ENCODE measurements at places on chromosomes 7 and 10.

DNA sequence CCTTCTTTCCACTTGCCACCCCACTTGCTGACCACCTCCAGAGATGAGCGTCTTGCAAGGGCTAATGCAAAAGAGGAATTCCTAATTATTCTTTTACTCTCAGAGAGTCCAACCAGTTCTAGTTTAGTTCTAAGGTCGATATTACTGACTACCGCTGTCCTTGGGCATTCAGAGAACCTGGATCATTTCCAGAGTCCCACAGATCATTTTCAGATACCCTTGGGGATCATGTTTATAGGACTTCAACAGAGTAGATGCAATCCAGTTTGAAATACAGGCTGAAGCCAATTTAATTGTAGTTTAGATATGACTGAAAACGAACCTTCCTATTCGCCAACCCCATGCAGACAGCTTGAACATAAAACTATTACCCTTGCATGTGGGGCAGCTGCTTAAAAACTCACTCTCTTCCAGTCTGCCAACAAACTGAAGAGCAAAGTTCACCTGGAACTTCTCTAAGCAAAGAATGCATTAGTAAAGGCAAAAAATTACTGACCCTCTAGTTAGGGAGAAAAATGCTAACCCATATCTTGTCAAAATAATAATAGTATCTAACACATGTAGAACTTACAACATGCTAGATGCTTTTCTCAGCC lies 22.4 kb downstream of the CFAP69 start:
- DNase-seq, result no peak

- peak; percentile 4 for DNase-seq
These were observed 20.8 kb upstream of the RAB18 start for GRCh38 chr10:27482984-27483956.

- peak; percentile 65 for DNase-seq
These were observed 209.1 kb downstream of the CCSER2 start for GRCh38 chr10:84537447-84537931.

- peak; percentile 93 for DNase-seq
These were observed 59.4 kb downstream of the USP6NL start for GRCh38 chr10:11551916-11552602.

DNA sequence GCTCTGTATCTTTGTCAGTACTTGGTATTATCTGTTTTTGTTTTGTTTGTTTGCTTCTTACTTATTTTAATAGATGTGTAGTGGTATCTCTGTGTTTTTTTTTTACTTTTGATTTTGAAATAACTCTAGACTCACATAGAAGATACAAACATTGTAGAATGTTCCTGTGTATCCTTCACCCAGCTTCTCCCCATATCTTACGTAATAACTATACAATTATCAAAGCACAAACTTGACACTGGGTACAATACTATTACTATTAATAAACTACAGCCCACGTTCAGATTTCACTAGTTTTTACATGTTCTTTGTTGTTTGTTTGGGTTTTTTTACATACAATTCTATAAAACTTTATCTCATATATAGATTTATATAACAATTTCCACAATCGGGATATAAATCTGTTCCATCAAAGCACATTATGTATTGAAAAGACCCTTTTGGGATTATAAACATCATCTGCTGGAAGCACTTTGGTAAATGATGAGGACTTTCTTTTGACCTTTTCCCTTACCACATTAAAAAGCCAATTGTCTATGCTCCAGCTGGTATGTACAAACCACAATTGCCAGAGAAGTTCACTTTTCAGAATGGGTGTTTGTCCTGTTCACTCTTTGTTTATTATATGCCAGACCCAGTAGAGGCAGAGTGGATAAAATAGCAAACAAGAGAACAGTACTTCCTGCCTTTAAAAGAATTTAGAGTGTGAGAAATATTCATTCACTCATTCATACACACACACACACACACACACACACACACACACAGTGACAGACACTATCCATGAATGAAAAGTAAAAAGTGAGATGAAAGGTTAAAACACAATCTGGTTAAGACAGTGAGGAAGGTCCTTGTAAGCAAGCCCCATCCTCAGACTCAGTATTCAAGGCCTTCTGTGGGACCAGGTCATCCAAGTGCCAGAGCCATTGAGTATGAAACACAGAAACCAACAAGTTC lies 113.0 kb downstream of the SGMS1 start:
- DNase-seq, result peak; percentile 18

GRCh38 chr7:51045319-51046102 lies 262.8 kb upstream of the GRB10 start:
- DNase-seq, result peak; percentile 91

GRCh38 chr7:42931447-42931833 lies 534 bp downstream of the PSMA2 start:
- DNase-seq, result no peak

DNA sequence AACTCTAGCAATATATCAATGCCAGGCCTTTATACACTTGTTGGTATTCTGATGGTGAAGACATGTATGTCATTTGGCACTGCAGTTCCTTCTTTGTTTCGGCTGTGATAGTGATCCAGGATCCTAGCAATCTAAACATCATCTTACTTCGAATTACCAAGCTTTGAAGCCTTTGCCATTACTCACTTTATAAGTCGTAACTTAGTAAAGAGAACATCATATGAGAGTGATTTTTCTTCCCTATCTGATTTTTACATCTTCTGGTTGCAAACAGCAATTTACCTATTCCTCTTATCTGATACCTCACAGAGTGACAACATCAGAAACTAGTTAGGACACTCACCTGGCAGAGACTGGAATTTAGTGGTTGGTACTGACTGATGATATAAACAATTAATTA lies 7.6 kb upstream of the BPGM start:
- no peak for DNase-seq

DNA sequence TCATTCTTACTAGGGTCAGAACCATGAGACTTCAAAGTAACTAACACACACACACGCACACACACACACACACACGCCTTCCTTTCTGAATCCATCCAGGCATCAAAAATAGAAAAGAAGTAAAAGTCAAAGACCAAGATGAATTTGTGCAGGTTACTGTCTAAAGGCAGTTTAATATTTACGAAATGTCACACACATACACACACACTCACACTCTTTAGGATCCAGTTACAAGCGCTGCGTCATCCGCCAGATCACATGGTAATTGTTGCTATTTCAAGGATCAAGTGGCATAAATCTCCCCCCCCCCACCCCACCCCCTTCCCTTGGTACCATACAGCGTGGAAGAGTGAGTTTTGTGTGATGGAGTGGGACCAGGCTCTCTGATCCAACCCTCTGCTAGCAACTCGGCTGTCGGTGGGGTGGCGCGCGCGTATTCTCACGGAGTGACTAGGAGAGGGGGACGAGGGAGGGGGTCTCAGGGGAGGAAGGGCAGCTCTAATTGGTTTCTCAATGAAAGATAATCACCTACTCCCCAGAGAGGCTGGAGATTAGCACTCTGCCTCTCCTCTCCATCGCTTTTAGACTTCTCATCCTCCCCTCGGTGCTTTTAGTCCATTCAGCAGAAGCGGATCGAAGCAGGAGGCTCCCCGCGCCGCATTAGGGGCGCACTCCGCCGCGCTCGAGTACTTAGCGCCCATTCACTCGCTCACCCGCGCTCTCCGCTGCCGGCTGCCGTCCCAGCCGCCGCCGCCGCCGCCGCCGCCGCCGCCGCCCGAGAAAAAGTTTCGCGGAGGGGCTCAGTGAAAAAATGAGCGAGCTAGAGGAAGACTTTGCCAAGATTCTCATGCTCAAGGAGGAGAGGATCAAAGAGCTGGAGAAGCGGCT lies 83.5 kb upstream of the PRKG1 start:
- peak; percentile 73 for DNase-seq

DNA sequence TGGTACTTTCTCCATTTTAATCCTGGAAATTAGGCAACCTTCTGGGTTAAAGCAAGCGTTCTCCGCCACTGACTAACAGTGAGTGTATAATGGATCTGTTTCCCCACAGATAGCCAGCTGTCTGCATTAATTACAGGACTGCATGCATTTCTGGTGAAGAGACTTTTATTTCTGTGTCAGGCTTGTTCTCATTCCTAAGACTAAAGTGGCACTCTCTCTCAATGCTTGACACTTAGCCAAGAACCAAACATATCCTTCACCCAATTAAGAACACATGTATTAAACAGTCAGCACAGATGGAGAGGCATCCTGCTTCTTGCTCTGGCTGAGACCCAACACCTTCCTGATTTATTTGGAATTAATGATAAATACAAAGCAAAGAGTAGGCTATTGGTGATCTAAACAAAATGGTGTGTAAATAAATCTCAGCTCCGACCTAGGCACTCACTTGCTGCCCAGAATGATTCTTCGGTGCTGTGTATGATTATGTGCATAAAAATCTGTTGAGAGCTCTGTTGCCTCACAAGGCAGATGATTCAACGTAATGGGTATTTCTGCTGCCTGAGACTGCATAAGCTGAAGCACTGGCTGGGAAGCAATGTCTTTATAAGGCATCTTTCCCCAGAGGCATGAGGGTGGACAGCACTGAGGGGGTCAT lies 16.8 kb downstream of the CALU start:
- peak; percentile 87 for DNase-seq

DNA sequence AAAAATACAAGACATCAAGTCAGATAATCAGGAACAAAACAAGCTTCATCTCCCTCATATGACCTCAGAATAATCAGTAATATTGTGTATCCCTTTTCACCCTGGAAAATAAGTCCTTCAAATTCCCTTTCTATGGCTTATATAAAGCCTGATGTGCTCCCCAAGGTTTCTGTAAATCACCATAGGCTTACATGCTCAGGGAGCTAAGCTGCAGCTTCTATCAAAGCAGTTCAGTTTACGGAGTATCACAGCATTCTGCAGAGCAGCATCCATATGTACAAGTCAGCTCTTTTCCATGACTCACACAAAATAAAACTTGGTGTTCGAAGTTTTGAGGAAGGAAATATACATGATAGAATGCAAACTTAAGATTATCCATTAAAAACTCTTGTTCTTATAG lies 225.6 kb downstream of the LRRTM3 start:
- no peak for DNase-seq

DNA sequence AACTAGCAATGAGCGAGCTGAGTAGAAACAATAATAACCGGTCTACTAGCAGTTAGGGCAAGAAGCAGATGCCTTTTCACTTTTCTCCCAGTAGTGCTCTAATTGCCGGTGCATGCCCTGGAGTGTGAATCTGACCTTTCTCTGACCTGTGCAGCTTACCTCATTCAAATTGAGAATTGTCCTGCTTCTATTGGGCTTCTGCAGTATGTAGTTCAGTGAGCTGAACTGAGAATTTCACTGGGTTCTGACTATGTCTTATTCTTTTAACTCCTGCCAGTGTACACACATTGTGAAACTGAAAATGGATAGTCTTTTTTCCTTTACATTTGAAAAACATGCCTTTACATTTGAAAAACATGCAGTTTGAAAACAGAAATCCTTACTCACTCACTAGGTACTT lies 157.9 kb upstream of the GRM3 start:
- DNase-seq, result no peak

DNA sequence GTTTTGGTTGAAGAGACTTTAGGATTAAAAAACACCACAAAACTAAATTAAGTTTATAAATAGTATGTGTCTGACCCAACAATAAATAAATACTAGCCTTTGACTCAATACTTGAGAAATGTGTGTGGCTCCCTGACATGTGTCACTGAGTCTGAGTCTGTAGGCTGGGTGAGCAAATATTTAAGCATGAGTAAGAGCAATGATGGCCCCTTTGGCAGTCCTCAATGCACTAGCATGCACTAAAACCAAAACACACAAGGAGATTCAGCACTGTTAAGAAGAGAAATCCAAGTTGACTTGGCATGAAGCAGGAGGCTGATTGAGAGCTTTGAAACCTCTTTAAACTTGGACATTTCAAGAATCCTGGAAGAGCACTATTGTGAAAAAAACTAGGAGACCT lies 37.1 kb downstream of the CCDC71L start:
- peak; percentile 59 for DNase-seq

DNA sequence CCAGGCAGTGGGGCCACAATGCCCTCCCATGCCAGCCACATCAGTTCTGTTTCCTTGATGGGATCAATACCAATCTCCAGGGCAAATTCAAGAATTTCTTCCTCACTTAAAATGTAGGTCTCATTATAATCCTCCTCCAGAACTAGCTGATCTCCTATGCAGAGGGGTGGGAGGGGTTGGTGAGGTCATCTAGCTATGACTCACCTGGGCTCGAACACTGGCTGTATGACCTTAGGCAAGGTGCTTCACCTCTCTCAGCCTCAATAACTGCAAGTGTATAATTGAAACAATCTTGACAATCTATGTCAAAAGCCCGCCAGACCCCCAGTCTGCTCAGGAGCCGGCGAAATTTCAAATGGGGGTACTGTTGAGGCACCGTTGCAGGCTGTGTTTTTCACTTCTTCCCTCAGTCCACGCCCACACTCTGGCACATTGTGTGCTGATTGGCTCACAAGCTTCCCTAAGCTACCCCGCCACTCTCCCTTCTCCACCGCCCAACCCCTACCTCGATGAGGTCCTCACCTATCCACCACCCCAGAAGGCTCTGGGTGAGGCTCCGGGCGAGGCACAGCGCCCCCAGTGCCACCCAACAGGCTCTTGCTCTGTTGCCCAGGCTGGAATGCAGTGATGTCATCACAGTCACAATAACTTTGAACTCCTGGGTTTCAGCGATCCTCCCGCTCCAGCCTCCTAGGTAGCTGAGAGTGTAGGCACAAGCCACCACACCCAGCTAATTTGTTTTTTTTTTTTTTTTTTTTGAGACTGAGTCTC lies 70.5 kb downstream of the ZNF22 start:
- DNase-seq, result no peak

DNA sequence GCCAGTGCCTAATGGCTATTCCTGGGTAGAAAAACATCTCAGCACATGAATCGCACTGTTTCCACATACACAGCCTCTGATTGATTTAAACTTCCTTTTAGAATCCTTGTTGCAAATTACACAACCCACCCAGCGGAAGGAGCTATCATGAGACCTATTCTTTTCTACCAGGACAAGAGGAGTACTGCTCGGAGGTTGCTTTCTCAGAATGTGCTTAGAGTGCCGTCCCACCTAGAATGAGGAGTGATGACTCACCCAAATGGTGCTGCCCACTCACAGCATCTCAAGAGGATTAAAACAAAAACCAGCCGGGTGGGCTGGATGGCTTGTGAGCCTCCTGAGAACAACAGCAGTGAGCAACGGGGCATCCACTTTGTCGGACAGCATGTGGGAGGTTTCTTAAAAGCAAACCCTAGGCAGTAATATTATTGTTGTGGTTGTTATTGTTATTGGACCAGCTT lies 128.9 kb downstream of the DGKI start:
- DNase-seq, result peak; percentile 84

- DNase-seq, result no peak
These were observed 1.3 kb upstream of the ZCCHC24 start for GRCh38 chr10:79446758-79447084.

DNA sequence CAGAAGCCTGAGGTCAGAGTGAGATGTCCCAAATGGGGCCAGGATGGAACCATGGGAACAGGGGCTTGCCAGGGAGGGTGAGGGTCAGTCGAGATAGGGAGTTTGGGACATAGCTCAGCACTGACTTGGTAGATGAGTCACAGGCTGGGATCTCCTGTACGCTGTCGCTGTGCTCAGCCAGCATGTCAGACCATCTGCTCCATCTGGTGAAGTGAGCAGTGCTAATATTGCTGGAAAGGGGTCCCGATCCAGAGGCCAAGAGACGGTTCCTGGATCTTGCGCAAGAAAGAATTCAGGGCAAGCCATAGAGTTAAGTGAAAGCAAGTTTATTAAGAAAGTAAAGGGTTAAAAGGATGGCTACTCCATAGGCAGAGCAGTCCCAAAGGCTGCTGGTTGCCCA lies 505.6 kb downstream of the GALNT17 start:
- peak; percentile 66 for DNase-seq

GRCh38 chr10:99435986-99436638 lies 5.7 kb upstream of the GOT1 start:
- peak; percentile 53 for DNase-seq

- no peak for DNase-seq
These were observed 20.3 kb downstream of the UROS start for GRCh38 chr10:125802739-125803138.

- peak; percentile 30 for DNase-seq
These were observed 24.6 kb upstream of the MKLN1 start for GRCh38 chr7:131302876-131303707.
